Thoracic aorta (tissue), 2 donors: ENCODE measurements at places on chromosomes 4 and X.

GRCh38 chr4:80903020-80903419 is 127.5 kb upstream of the BMP3 start:
- no peak for DNase-seq

DNA sequence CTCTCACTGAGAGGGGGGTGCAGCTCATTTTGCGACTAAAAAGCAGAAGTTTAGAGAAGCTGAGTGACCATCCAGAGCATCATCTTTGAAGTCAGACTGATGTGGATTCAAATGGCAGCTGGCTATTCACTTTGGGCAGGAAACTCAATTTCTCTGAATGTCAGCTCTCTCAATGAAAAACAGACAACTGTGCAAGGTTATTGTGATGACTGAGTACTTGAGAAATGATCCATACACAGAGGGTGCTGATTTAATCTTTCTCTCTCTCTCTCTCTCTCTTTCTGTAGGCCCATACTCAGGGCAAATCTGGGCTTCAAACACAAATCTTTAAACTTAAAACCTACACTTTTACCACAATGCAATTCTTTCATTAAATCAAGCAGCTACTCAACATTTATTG is 185.8 kb upstream of the SLIT2 start:
- DNase-seq: no peak

DNA sequence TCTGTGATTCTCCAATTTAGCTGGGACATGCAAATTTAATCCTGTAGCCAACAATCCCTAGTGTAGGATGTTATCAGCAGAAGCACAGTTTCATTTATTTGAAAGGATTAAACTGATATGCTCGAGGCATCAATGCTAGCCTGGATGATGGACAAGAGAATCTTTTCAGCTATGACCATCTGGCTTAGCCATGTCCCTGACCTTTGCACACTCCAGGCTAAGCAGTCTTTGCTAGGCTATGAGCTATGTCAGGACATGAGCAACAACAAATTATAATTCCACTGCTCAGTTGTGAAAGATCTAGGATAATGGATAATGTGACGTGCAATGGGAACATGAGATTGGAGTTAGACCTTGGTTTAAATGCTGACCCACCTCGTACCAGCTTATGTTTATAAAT is 32.0 kb downstream of the NPY1R start:
- DNase-seq: no peak

DNA sequence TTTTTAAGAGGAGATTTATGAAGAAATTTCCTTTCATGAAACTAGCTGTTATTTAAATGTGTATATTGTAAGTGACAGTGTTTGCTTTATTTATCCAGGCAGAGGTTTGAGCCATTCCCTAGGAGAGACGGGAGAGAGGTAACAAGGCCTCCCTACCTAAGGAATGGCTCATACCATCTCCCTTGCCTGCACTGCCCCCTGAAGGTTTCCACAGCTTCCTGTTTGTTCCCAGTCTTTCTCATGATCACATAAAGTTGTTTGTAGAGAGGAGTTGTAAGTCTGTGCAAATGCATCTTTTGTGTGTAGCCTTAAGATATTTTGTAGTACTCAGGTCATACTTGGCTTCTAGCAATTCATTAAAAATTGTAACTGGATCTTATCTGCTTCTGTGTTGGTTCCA is 1504.5 kb upstream of the PCDH10 start:
- no peak for DNase-seq

GRCh38 chr4:108586778-108587177 is 33.6 kb upstream of the RPL34 start:
- no peak for DNase-seq

- no peak for DNase-seq
Measured at GRCh38 chrX:11757397-11757718, 679 bp upstream of the MSL3 start.

DNA sequence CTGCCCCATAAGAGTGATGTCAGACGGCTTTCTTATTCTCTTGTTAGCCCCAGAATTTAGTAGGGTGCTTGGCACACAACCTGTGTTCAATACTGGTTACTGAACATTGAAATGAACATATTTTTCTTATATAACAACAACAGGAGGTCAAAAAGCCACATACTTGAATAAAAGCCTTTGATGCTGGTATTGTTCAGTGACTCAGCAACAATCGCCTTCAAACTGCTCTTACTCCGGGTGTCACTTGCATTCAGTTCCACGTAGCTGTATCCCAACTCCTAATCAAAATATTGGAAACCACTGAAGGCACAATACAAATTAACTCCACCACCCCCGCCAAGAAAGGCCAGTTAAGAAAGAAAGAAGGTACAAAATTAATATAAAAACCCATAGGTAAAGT is 61.5 kb downstream of the RFC1 start:
- DNase-seq: no peak

DNA sequence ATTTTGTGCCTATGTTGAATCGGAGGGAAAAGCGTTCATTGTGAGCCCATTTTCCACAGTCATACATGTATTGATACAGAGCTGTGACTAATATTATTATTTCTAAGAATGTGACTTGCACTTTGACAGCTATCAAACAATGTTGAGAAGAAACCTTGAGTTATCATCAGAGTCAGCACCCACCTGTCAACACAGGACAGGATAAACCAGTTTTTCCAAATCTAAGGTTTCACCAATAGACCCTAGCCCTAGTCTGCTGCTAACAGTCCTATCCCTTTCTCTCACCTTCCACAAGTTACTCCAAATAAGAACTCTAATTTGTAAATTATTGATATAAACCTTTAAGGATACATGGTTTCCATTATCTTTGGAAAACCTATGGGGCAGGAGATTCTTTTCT is 47.7 kb upstream of the DHX15 start:
- no peak for DNase-seq

- no peak for DNase-seq
Measured at GRCh38 chrX:143636831-143637230, 930 bp upstream of the SLITRK4 start.

DNA sequence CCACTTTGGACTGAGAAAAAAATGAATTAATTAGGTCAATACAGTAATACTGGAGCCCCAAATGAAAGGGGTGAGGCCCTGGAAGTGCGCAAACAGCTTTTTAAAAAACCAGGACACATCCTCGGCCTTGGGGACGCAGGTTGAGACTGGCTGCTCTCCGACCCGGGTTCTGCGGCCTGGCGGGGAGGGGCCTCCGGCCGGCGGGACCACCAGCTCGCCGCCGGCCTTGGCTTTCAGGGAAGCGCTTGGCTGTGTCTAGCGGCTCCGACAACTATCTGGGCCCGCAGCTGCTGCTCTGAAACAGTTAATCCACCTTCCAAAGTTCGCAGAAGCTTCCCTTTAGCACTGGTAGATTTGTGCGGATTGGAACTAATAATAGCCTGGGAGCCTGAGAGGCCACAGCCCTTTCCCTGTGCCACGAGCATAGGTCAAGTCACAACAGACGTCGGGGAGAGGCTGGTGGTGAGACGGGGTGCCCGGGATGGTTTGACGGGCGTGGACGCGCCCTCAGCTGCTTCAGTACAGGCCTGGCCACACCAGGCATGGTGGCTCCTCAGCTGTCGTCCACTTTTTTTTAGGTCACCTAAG is 1.1 kb upstream of the SEL1L3 start:
- no peak for DNase-seq

- no peak for DNase-seq
Measured at GRCh38 chrX:38277136-38277535, 50.2 kb downstream of the RPGR start.

DNA sequence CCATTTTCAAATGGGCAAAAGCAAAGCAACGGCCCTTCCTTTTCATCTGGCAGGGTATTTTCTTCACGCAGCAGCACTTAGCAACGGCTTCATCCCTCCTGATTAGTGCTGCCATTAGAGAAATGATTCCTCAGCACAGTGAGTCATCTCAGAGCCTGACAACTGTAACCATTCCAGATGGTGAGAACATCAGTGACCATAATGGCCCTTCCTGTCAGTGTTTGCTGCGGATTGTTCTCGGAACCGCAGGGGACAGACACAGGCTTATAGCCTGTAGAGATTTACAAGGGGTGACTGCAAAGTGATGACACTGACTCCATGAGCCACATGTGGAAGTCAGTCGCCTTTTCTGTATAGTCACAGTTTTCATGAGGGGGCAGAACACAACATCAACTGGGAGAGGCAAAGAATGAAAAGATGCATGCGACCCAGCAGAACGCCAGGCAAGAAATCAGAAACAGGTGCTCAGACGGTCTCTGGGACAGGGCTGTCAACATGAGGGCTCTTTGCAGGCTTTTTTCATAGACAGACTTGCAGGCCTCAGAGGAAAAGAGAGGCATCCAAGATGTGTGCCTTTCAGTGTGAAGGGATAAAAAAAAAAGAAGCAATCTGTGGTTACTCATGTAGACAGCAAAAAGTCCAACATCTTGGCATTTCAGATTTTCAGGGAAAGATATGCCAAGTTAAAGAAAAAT is 69.9 kb upstream of the FBXW7 start:
- DNase-seq: no peak

DNA sequence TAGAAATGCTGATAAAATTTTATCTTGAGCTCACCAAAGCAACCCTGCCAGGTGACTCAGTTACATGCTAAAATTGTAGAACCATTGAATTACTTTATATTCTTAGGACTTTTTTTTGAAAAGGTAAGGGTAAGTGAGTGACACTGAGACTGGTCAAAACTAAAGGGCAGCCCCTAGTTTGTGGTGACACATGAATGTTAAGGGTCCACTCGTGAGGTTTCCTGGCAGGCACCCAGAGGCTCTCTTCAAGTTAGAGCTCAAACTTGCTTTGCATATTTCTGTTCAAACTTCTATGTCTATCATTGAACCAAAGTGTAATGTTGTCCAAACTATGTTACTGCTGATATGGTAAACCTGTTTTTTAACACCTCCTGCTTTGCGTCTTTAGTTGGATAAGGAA is 30.5 kb downstream of the TMPRSS11D start:
- no peak for DNase-seq

DNA sequence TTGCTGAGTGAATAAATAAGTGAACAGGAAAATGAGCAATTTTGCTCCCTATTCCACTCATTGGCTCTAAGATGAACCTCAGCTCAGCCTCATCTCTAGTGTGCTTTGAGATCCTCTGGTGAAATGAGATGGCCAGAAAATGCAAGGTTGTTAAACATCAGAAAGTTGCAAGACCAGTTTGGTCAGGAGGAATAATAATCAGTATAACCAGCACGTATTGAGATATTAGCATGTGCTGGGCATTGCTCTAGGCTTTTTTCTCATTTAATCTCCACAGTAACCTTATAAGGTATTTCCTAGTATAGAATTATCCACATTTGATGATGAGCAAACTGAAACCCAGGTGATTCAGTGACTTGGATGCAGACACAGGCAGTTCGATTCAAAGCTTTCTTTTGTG is 110.5 kb upstream of the PAK3 start:
- DNase-seq: no peak

DNA sequence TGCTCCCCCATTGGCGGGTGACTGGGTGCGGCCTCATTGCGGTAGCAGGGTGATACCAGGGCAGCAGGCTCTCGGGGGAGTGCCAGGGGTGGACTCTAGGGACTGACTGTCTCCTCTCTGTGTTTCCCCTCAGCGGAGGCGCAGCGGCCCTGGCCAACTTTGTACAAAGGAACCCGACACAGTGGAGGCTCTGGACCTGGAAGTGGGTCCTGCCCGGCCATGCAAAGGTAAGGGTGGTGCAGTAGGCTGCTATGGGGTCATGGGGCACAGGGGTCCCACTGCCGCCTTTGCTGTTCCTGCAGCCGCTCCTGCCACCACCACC is 16.3 kb downstream of the SULT1B1 start:
- DNase-seq: no peak

- no peak for DNase-seq
Measured at GRCh38 chr4:80878218-80878617, 152.3 kb upstream of the BMP3 start.
